Stimulated activated CD4-positive, alpha-beta T cell treated with anti-CD3 and anti-CD28 coated beads, Interleukin-2, amount 100 ng/mL, for 24 hours (primary cell): ENCODE measurements at places on chromosomes 13 and 19.
A peak's percentile ranks its signal among the peaks of the same experiment; 100 is the strongest.

GRCh38 chr13:75869981-75870380 is 233.9 kb downstream of the LMO7 start:
- no peak for DNase-seq

DNA sequence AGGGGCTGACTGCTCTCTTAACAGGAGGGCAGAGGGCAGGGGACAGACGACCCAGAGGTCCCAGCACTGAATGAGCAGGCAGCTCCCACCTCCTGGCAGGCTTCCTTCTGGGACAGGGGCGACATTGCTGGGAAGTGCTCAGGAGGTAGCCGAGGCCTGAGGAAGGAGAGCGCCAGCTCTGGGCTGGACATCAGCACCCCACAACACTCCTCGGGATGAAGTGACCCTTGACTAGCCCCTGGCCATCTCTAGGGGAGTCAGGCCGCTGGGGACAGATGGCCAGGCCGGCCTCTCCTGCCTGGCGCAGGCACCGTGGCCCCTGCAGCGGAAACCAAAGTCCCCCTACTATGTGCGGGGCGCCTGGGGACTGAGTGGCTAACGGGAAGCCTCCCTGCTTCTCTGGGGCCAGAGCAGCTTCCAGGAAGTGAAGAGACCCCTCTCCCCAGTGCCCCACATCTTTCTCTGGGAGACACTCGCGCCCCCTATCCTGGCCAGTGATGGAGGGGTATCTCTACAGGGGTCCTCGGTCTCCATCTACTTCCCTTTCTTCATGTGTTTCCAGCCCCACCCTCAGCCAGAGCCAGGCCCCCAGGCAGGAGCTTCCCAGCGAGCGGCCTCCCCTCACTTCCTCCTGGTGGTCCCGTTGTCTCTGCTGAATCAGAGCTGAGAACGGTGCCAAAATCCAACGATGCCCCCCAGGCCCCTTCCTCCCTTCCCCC is 10.1 kb downstream of the PRR36 start:
- no peak for DNase-seq

GRCh38 chr19:57321751-57322150 is 1.5 kb downstream of the ZNF543 start:
- no peak for DNase-seq

GRCh38 chr19:47379381-47379938 is 30.3 kb downstream of the DHX34 start:
- DNase-seq: no peak

DNA sequence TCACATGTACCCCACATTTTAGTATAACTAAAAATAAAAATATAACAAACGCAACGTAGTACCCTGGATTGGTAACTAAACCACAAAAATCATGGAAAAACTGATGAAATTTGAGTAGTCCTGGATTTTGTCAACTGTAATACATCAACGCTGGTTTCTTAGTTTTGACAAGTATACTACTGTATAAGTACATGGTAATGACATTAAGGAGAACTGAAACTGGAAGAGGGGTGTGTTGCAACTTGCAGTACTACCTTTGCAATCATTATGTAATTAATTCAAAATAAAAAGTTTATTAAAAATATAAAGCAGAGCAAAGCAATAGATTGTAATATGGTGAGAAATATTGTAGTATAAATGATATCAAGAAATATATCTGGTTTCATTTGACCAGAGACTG is 1158.0 kb upstream of the SPRY2 start:
- DNase-seq: no peak

DNA sequence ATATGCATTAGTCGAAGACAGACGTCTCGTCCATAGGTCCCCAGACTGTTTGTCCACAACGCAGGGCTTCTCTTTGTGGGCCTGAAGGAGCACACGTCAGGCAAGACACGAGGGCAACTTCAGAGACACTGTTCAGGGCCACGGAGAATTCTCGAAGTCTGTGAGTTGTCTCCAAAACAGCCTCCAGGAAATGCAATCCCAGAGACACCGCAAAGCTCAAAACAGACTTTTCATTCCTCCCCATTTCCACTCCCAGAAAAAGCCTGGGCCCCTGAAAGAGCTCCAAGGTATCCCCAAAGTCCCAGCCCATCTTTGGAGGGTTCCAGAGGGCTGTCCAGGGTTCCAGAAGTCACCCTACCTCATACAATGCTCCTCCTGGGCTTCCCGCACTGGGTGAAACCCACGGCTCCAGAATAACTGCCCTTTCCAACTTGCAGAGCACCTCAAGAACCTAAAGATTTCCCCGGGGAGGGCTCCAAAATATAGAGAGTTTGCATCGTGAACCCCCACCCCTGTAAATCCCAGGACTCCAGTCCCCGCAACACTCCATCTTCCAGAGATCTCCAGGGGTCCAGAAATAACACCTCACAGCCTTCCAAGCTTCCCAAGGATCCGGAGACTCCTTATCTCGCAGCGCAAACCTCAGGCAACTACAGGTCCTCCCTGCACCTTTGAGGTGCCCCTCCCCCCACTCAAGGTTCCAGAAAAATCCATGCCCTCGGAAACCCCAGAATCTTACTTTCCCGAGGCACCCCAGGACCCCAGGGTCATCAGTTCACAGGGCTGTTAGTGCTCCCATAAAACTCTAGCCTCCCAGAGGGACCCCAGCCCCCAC is 687 bp upstream of the FTL start:
- DNase-seq: peak; percentile 41

DNA sequence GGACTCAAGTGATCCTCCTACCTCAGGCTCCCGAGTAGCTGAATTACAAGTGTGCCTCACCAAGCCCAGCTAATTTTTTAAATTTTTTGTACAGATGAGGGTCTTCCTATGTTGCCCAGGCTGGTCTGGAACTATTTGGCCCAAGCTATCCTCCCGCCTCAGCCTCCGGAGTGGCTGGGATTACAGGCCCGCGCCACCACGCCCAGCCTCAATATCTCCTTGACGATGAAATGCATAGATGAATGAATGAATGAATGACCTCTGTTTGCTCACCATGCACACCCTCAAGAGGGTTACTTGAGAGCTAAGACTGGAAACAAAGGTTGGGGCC is 14.9 kb upstream of the AP1M2 start:
- DNase-seq: no peak

DNA sequence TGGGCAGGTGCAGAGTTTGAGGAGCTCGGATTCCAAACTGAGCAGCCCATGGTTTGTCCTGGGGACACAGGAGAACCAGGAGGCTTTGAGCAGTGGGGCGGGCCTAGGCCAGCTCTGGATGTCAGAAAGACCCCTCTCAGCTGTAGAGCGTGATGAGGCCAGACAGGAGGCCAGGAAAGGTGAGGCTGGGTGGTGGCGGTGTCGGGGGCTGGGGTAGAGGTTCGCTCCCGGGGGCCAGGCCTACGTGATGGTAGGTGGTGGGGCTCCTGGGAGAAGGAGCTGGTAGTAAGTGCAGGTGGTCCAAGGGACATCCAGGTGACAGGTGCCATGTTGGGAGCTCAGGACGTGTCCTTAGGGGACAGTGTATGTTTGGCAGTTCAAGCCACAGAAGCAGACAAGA is 13.5 kb upstream of the PTOV1 start:
- DNase-seq: no peak

DNA sequence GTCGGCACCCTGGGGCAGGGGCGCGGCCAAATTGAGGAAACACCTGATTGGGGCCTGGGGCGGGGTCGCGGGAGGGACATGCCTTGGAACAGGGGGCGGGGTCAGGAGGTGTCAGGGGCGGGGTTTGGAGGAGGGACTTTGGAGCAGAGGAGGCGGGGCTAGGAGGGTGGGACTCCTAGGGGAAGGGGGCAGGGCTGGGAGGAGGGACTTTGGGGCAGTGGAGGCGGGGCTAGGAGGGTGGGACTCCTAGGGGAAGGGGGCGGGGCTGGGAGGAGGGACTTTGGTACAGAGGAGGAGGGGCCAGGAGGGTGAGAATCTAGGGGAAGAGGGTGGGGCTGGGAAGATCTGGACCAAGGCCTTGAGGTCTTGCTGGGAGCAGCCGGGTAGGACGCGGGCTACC is 21.9 kb downstream of the GRIN2D start:
- peak; percentile 66 for DNase-seq

GRCh38 chr19:52275988-52276387 is 6.6 kb downstream of the ZNF766 start:
- no peak for DNase-seq

GRCh38 chr13:48446464-48446863 is 33.6 kb upstream of the LPAR6 start:
- DNase-seq: no peak
